ENCODE measurements at places on chromosomes 1 and 21.

DNA sequence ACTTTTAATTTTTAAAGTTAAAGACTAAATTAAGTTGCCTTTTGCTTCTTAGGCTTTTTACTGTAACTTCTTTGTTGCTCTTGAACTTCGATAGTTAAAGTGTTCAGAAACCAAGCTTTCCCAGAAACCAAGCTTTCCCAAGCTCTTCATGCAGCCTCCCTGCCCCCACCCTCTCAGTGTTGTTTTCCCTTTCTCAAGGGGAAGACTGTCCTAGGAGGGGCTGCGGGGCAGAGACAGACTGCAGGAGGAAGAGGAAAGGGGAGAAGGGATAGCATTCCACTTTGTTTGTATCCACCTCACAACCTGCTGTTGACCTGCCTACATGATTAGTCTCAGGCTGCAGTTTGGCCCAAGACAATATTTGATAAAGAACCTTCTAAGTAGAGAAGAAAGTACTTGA, 39.0 kb upstream of the DIPK1A start:
- no peak for DNase-seq

DNA sequence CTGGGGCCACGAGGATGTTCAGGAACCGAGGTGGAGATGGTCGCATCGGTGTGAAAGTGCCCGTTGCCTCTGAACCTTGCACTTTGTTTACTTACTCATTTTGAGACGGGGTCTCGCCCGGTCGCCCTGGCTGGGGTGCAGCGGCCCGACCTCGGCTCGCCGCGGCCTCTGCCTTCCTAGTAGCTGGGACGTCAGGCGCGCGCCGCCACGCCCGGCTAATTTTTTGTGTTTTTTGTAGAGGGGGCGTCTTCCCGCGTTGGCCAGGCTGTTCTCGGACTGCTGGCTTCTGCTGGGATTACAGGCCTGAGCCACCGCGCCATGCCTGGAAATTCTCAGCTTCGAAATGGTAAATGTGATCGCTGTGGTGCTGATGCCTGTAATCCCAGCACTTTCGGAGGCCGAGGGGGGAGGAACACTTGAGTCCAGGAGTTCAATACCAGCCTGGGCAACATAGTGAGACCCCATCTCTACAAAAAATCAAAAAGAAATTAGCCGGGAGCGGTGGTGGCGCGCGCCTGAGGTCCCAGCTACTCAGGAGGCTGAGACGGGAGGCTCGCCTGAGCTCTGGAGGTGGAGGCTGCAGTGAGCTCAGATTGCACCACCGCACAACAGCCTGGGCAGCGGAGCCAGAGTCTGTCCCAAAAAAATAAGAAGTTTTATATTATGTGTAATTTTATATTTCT, 684 bp upstream of the MRPL20 start:
- peak; percentile 41 for DNase-seq

DNA sequence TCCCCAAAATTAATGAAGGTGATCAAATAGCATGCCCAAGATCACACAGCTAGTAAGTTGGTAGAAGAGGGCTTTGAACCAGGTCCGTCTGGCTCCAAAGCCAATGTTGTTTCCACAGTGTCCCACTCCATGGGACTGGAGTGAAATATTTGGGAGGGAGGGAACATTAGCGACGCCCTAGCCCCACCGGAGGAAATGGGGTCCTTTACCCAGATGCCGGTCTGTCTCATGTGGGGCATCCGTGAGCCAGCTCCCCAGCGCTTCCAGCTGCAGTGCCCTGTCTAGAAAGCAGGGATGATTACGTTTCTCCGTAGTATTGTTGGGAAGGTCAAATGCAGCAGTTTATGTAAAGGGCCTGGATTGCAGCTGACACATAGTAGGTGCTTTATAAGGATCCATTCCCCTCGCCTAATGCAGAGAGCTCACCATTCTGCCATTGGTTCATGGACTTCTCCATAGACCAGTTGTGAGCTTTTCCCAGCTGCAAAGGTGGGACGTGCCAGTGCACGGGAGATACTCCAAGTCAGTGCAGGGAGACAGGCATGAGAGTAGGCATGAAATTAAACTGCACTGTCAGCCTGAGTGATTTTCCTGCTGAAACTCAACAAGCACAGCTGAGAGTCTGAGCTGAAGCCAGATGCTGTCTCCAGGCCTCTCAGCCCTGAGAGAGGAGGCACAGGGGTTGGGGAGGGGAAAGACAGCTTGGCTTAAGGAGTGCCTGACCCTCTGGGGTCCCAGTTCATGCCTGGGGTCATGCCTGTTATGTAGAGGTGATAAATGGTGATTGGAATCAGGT, 24.7 kb downstream of the QSOX1 start:
- no peak for DNase-seq

- DNase-seq = no peak
These were observed 287.9 kb downstream of the PLPP3 start for GRCh38 chr1:56291374-56291919.
